ENCODE measurements at places on chromosomes 4 and X.
A peak's percentile ranks its signal among the peaks of the same experiment; 100 is the strongest.

- DNase-seq, result no peak
Observed at GRCh38 chr4:61336916-61337315, 136.8 kb downstream of the ADGRL3 start.

DNA sequence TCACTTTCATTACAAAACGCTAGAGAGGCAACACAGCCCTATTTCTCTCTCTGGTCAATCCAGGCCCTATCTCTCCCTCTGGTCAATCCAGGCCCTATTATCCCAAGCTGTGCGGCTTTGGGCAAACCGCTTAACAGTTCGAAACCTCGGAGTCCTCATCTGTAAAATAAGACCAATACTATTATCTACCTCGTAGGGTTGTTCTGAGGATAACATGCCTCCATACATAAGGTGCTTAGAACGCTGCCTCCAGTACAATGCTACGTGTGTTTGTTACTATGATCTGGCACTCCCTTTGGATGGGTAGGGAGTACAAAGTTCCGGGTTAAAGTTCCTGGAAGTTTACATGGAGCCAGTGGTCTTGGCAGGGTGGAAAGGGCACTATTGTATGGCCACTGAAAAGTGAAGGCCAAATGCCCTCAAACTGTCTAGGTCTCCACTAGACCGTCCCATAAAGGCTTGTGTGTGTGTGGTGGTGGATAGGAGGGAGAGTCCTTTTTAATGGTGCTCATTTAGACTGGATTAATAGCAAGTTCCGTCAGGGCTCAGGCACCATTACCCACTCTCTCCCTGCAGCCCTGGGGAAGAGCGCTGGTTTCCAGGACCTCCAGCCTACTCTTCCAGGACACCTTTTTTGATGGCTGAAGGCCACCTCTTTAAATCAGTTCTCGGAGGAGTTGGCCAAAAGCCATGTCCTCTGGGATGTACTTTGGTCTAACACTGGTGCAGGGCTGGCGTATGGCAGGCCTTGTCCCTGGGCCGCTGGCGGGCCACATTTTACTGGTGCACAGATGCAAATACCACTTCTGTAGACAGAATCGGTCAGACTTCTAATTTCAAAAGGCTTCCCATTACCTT, 75.6 kb upstream of the BCOR start:
- no peak for DNase-seq

- DNase-seq, result peak; percentile 0
Observed at GRCh38 chrX:128106630-128107029, 54.4 kb upstream of the ACTRT1 start.

- DNase-seq, result peak; percentile 76
Observed at GRCh38 chrX:110734894-110735541, 60.6 kb downstream of the CHRDL1 start.

- DNase-seq, result no peak
Observed at GRCh38 chr4:176014583-176015108, 51.0 kb upstream of the WDR17 start.

GRCh38 chr4:100849319-100849718, 331.5 kb upstream of the EMCN start:
- DNase-seq, result no peak

- no peak for DNase-seq
Observed at GRCh38 chrX:17603196-17603595, 134.1 kb upstream of the SCML1 start.

DNA sequence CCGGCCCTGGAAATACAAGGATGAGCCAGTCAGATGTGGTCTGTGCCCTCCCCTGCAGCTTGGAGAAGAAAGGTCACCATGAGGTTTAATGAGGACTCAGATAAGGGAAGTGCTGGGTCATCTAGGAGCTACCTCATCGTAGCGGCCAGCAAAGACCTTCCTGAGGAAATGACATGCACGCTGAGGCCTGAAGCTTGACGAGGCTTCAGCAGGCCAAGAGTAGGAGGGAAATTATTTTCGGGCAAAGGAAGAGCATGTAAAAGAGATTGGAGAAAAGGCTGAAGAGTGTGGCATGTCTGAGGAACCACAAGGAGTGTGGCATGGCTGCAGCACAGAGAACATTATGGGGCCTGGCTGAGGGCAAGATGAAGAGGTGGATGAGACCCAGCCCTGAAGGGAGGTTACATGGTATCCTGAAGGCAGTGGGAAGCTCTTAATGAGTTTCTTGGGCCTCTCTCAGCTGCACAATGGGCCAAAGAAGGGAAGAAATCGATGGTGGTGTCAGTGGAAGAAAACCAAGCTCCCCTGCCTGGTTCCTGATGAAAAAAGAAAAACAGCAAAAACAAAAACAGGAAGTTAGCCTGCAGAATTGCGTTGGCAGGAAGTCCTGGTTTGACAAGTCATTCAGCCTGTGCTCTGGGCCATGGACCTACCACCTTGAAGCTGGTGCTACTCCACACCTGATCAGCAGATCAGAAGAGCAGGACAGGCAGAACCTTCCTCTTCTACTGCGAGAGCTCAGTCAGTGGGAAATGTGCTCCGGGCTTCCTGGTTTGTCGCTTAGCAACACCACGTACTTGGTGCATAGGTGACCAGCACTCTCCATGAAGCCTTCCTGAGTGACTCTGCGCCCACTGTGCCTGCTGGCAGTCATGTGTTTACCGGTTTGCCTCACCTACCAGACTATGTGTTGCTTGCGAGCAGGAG, 134.5 kb upstream of the KLF3 start:
- peak; percentile 1 for DNase-seq

- DNase-seq, result no peak
Observed at GRCh38 chr4:26837993-26838842, 22.4 kb upstream of the STIM2 start.

GRCh38 chr4:119103263-119103662, 32.4 kb upstream of the MYOZ2 start:
- DNase-seq, result peak; percentile 99

DNA sequence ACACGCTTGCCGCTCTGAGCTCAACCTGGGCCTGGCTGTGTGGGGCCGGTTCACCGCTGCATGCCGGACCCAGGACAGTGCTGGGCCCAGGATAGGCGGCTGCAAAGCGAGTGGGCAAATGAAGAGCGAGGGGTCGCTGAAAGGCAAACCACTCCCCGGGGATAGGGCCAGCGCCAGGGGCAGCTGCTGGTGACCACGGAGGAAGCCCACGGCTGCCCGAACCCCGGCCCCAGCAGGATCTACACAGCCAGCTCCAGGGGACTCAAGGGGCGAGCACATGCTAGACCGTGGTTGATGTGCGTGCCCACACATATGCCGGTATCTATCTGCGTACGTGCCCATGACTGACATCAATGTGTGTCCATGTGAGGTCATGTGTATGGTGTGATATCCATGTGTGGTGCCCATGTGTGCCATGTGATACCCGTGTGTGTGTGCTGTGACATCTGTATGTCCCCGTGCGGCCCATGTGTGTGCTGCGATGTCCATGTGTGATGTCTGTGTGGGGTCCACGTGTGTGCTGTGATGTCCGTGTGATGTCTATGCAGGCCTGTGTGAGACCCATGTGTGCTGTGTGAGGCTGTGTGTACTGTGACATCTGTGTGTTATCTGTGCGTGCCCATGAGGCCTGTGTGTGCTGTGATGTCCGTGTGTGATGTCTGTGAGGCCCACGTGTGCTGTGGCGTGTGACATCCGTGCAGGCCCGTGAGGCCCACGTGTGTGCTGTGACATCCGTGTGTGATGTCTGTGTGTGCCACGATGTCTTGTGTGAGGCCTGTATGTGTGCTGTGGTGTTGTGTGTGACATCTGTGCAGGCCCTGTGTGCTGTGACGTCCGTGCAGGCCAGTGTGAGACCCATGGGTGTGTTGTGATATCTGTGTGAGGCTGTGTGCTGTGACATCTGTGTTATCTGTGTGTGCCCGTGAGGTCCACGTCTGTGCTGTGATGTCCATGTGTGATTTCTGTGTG, 24.8 kb downstream of the CTBP1 start:
- DNase-seq, result no peak

- DNase-seq, result no peak
Observed at GRCh38 chr4:46967631-46968030, 25.8 kb downstream of the GABRA4 start.

GRCh38 chr4:189845145-189845846, 95.4 kb upstream of the FRG1 start:
- no peak for DNase-seq

GRCh38 chrX:151393514-151393913, 3.5 kb upstream of the VMA21 start:
- no peak for DNase-seq

GRCh38 chr4:73347497-73347896, 56.6 kb upstream of the ALB start:
- DNase-seq, result no peak

DNA sequence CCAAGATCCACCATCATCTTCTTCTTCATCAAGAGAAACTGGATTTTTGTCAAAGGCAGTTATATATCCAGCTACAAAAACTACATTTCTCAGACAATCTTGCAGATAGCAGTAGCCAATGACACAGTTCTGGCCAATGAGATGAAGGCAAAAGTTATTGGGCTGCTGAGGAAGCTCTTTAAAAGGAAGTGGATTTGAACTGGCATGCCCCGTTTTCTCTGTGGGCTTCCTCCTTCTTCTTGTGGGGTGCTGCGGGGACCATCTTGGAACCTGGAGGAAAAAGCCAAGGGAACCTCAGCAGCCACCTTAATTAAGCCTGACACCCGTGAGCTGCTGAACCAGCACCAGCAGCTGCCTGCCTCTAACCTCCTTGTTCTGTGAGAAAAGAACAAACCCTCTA, 4.8 kb downstream of the SMIM43 start:
- no peak for DNase-seq

- DNase-seq, result no peak
Observed at GRCh38 chrX:150767045-150767395, 73.8 kb downstream of the MTMR1 start.
